ENCODE measurements at places on chromosomes 1 and 21.

- DNase-seq: no peak
Observed at GRCh38 chr1:148161053-148161901, 9.2 kb upstream of the NBPF11 start.

DNA sequence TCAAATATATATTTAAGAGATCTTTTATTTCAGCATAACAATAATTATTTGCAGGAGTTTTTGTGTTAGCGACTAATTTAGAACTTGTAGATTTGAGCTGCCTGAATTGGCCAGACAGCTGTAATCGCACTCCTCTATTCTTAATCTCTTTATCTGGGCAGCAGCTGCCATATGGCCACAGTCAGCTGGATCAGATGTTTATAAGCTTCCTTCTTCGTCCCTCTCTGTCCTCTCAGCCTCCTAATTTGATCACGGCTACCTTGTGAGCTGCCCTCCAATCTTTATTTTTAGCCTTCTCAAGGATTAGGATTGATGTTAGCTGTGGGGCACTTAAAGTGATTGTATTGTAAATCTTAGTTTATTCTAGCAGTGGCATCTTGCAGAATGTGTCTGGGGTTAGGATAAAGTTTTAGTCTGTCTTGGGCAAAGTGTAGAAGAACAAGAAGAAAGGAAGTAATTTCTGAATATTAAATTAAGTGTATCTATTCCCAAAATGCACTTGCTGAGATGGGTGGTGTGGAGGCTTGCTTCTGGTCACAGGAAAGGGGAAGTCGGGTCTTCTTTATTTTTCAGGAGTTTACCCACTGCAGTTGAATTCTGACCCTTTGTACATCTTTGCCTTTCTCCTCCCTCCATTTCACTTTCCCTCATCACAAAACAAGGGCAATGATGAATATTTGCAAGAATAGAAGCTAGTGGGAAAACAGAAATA lies 1.1 kb downstream of the ZBTB18 start:
- DNase-seq: no peak

DNA sequence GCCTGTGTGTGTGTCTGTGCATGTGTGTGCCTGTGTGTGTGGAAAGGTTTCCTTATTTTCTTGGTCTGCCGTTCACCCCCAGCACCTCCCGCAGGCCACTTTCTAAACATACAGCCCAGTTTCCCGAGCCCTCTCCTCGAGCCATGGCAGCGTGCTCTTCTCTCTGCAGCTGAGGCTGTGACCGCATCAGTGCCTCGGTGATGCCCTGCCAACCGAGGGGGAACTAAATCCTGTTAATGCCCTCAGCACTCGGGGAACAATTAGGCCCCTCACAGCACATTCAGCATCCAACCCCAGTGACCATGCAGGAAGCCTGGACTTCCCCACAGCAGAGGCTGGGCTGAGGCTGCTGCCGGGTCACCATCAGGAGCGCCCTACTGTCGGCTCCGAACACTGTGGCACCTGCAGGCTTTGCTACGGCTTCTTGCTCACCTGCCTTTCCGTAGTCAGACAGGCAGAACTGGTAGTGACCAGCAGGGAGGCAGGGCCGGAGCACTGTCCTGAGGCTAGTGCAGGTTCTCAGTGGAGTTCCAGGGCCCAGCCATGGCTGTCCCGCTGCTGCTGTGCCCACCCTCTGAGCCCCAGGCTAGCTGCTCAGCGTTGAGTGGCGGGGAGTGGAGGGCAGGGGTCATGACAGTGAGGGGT lies 8.1 kb downstream of the GPR137B start:
- DNase-seq: no peak

- no peak for DNase-seq
Observed at GRCh38 chr1:110643879-110644472, 30.8 kb downstream of the KCNA3 start.

GRCh38 chr1:244053831-244054230 lies 2.7 kb downstream of the ZBTB18 start:
- DNase-seq: no peak

GRCh38 chr1:30919025-30919881 lies 10.7 kb upstream of the SDC3 start:
- DNase-seq: no peak

DNA sequence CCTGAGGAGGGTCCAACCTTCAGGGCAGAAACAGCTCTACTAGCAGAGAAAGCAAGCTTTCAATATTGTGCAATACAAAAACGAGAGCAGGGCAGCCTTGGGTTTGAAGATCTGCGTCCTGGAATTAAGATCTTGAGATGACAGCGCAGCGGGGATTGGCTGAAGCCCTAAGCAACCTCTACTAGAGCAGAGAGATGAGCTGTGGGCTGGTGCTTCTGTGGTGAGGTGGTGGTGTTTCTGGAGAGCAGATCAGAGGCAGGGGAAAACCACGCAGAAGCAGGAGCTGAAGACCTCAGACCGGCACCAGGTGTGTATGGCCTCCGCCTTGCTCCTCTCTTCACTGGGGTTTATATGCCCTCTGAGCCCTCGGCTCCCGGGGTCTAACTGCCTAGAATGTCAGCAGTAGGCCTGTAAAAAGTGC lies 12.5 kb downstream of the TRAF3IP3 start:
- no peak for DNase-seq

DNA sequence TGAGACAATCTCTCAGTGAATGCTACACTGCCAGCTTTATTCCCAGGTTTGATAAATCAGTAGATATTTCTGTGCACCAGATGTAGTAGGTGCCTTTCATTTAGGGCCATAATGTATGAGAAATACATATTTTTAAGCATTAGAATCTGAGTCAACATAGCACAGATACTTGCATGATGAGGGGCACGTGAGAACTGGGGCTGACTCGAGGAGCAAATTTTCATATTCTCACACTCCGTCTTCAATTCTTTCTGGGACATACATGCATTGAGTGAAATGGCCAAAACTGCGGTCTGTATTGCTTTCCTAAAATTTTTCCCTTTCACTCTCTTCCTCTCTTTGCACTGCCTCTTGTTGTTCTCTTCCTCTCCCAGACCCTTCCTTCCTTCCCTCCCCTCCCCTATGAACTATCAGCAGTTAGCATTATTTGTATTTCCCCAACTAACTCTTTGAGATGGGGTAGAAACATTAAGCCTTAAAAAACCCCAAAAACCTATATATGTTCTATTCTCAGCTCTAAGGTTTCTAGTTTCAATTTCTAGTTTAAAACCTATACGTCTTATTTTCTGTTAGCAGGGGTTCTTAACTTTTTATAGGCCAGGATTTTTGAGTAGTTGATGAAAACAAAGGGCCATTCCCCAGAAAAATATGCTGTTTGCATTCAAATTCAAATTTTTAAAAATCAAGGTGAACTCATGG lies 289.1 kb downstream of the PTBP2 start:
- no peak for DNase-seq

GRCh38 chr1:108830119-108831008 lies 26.5 kb downstream of the AKNAD1 start:
- no peak for DNase-seq

- DNase-seq: no peak
Observed at GRCh38 chr1:204670152-204670927, 15.2 kb downstream of the LRRN2 start.

GRCh38 chr1:22452481-22452957 lies 868 bp downstream of the ZBTB40 start:
- DNase-seq: no peak

GRCh38 chr1:62229932-62230331 lies 35.3 kb downstream of the L1TD1 start:
- DNase-seq: no peak

DNA sequence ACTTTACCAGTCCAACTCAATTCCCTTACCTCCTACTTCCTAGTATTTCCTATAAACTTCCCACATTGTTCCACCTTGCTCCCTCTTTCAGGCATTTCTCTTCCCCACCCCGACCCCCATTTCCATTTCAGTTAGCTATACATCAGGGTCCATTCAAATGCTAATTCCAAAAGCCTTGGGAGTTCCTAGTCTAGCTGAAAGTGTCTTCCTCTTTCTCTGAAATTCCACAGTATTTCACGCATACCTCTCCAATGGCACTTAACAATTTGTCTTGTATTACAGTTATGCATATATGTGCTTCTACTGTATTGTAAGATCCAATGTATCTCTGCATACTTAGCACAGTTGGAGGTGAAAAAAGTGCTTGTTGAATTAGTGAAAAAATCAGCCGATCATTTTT lies 94.9 kb downstream of the ZNF644 start:
- DNase-seq: no peak

DNA sequence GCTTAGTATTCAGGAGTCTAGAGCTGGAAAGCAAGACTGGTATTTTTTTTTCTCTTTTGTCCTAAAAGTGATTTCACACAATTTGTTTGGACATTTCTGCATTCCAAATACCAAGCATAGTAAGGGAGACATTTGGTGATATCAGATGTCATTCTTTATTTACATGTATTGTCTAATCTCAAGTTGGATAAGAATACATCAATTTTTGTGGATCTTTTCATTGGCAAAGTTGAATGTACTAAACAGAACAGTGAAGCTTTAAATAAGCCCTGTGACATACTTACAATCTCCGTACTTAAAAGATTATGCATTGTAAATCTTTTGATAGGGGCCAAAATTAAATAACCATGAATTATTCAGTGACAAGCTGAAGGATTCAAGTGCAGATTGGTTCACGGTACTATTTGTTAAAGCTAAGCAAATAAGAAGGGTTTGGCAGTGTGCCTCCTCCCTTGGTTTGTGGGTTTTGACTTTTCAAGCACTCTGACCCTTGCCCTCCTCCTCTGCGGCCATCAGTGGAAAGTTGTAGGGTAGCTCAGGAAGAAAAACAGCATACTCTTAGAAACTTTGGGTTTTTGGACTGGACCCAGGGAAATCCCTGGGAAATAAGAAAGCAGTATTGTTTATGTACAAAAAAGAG lies 663.7 kb downstream of the ADGRL2 start:
- no peak for DNase-seq

DNA sequence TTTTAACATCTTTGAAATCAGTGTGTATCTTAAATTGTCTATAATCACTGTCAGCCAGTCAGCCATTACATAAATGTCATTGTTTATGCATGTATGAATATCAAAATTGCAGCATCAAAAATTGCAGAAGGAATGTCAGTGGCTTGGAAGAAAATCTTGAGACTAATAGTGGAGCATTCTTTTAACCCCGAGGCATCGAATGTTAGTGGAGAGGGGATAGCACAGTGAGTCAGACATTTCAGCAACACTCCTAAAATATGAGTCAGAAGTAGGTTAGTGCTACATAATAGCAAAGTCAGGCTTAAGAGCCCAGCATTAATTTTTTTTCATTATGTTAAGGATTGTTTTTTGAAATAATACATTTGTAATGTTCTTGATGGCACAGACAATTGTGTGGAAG lies 45.5 kb downstream of the SNRPE start:
- no peak for DNase-seq

DNA sequence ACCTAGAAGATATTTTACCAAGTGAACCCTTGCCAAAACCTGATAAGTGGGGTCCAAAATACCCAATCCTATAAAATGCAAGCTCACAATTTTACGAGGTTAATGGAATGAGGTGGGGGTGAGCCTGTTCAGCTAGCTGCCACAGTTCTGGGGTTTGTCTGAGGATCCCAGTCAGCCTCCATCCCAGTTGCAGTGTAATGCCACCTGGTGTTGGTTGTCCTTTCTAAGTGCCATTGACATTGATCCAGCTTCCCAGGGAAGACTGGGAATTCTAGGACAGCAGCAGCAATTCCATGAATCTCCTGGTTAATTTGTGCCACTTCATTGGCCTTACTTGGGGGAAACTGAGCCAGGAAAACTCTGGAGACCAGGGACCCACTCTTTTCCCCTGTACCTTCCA lies 298.3 kb downstream of the RWDD3 start:
- DNase-seq: no peak

DNA sequence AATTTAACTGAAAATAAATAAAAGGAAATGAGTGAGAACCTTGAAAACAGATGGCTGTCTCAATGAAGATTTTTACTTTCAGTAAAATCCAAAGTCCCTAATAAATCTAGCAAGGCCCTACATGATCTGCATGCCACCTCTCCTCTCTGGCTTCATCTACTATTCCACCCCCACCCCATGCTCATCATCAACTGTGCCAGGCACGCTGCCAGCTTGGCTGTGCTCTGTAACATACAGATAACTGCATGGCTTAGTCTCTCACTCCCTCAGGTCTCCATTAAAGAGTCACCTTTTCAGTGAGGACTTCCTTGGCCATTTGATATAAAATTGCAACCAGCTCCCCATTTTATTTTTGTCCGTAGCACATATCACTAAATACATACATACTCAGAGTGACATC lies 26.7 kb downstream of the RGSL1 start:
- no peak for DNase-seq

GRCh38 chr21:28277324-28277723 lies 715.4 kb downstream of the LTN1 start:
- no peak for DNase-seq

GRCh38 chr1:150280138-150280707 lies 2.1 kb upstream of the CIART start:
- DNase-seq: no peak

DNA sequence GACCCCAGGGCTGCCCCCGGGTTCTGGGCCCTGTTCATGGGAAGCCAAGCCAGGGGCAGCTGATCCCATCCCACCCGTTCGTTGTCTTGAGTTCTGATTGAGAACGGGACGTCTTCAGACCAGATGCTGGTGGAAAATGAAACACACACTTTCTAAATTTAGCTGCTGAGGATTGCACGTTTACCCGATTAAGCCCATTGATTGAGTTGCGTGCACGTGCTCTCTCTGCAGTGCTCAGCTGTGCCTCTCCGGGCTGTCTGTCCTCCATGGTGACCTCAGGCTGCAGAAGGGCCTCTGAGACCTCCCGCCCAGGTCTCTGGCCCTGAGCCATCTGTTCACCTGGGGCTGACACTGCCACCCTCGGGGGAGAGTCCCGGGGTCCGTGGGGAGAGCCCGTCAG lies 27.0 kb upstream of the PEX10 start:
- DNase-seq: no peak

DNA sequence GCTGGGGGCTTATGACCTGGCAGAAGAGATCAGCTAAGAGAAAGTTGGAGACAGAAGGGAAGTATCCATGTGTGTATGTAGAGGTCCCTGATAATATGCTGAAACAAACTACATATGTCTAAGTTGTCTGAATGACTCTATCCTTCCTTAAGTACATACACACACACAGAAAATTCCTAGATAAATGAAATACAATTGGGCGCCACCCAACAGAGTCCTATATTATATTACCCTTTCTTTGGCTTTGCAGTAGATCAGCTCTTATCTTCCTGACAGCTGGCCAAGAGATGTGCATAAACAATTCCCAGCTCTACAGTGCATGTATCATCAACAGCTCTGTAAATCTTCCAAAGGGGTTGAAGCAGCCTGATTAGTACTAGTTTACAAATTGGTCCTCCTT lies 40.1 kb downstream of the SORT1 start:
- DNase-seq: no peak

DNA sequence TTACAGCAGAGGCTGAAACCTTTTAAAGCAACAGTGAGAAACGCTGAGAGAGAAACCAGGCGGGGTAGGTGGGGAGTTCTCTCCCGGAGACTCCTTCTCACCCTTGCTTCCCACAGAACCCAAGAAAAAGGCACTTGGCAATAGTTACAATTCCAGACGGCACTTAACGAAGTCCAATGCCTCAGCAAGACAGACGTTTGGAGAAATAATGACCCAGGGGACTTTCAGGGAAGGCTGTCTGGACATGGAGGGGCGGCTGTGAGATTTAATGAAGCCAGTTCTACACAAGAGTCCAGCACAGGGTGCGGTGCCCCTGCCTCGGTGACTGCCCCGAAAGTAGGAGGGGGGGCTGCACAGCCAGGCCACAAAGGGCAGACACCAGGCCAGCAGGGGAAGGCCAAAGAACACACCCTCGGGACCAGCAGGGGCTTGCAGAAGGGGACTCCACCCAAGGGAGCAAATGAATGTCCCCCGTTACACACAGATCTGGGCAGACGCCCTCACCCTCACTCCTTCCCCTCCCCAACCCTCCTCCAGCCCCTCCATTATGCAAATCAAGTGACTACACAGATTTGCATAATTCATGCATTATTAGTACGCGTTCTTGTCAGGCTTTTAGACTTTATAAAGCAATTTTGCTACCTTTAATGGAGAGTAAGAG lies 26.3 kb downstream of the KCNN3 start:
- no peak for DNase-seq

All from mesothelial cell of epicardium (in vitro differentiated cells).